ENCODE measurements at places on chromosomes 12 and 14. TPM values are rescaled to one million over a fixed set of nuclear protein-coding genes. Genes with fewer than 3 reads are reported as not detected.

- H3K36me3 ChIP-seq = no peaks in the 10 kb centered on the region
- no peak for DNase-seq
- H3K4me3 ChIP-seq = no peak overlapping the region
These were observed 22.8 kb upstream of the VCPKMT start for GRCh38 chr14:50139192-50139591.

- H3K4me3 ChIP-seq = no peak overlapping the region
- no peak for DNase-seq
- no peaks in the 10 kb centered on the region for H3K27me3 ChIP-seq
- no peak overlapping the region for H3K27ac ChIP-seq
- no peaks in the 10 kb centered on the region for H3K4me1 ChIP-seq
- H3K36me3 ChIP-seq = no peaks in the 10 kb centered on the region
These were observed 177.0 kb upstream of the CNTN1 start for GRCh38 chr12:40515041-40515816.

- no peaks in the 10 kb centered on the region for H3K36me3 ChIP-seq
- no peaks in the 10 kb centered on the region for H3K4me1 ChIP-seq
- H3K4me3 ChIP-seq = no peak overlapping the region
- no peaks in the 10 kb centered on the region for H3K27me3 ChIP-seq
These were observed 67.9 kb upstream of the LIN7A start for GRCh38 chr12:81005606-81006005.

Gene FBXO34
- 24.4 TPM for total RNA-seq

DNA sequence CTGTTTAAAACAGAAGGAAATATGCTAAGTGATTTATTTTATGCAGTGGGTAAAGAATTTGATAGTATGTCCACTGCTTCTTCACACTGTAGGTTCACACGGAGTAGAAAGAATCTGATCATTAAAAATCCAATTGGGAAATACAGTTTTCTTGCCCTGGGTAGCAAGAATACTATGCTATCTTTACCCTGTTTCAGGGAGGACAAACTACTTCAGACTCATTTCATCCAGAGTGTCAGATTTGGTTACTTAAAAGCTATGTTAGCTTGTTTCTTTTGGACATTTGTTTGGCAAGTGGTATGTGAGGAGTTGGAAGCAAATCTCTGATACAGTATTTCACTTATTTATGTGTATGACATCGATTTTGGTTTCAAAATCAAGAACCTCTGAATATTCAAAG is 4.3 kb downstream of the FRS2 start:
- H3K36me3 ChIP-seq = no peaks in the 10 kb centered on the region
- no peaks in the 10 kb centered on the region for H3K27me3 ChIP-seq
- H3K27ac ChIP-seq = no peak overlapping the region
- DNase-seq = no peak
- no peak overlapping the region for H3K4me3 ChIP-seq

- H3K36me3 ChIP-seq = peaks cover 26% of the 10 kb centered on the region
- H3K4me1 ChIP-seq = peaks cover 78% of the 10 kb centered on the region
- no peak for DNase-seq
- peak overlapping the region; percentile 78 for H3K4me3 ChIP-seq
These were observed 303 bp downstream of the PUS7L start for GRCh38 chr12:43758247-43758727.
